ENCODE measurements at places on chromosomes 7 and 10.

DNA sequence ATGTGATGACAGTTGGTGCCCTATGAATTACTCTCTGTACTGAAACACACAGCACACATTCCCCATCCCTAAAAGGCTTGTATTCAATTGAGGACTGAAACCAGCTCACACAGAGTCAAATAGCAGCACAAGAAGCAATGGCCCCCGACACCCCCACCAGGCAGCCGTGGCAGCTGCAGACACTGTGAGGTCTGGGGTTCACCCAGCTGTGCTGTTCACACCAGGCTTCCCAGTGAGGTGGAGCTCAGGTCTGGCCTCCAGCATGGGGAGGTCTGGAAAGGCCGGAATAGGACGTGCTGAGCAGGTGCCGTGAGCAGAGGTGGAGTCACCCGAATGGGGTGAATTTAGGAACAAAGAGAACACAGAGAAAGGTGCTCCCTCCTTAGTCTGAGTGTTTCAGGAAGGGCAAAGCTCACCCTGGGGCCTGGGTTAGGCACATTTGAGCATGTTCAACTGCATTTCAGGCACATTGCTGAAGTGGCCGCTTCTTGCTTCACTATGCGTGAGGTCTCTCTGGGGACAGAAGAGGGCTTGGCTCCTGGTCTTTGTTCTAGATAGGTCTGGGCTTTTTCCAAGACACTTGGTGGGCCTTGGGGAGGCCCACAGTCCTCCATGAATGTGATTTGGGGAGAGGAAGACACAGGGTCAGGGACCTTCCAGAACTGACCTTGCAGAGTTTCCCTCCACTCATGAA, 41.1 kb downstream of the C10orf120 start:
- DNase-seq: no peak

- DNase-seq: no peak
These were observed 64.9 kb upstream of the GNA12 start for GRCh38 chr7:2909043-2909442.

GRCh38 chr7:91408388-91409154, 144.3 kb downstream of the FZD1 start:
- no peak for DNase-seq

DNA sequence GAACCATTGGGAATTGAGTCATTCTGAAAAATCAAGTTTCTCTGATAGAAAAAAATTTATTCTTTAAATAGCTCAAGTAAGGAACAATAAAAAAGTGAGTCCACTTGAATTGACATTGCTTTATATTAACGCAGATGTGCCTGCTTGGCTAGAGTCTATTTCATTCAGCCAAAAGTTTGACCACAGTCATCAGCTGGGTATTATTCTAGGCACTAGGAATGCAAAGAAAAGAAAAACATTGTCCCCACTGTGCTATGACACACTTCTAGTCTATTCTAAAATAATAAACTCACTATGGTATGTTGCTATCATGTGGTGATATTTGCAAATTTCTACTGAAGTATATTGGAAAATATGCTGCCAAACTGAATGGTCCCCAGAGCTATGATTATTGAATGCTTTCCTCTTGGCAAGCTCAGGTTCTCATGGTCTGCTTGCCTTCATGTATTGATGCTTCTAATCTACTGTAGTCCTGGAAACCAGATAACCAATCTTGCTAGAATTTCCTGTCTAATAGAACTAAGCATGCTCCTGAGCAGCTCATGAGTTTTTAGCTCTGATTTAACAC, 8.3 kb downstream of the SFRP4 start:
- DNase-seq: no peak

- no peak for DNase-seq
These were observed 17.5 kb downstream of the RCC1L start for GRCh38 chr7:75055830-75056772.

GRCh38 chr7:153385502-153385901, 626.0 kb downstream of the ACTR3B start:
- no peak for DNase-seq

DNA sequence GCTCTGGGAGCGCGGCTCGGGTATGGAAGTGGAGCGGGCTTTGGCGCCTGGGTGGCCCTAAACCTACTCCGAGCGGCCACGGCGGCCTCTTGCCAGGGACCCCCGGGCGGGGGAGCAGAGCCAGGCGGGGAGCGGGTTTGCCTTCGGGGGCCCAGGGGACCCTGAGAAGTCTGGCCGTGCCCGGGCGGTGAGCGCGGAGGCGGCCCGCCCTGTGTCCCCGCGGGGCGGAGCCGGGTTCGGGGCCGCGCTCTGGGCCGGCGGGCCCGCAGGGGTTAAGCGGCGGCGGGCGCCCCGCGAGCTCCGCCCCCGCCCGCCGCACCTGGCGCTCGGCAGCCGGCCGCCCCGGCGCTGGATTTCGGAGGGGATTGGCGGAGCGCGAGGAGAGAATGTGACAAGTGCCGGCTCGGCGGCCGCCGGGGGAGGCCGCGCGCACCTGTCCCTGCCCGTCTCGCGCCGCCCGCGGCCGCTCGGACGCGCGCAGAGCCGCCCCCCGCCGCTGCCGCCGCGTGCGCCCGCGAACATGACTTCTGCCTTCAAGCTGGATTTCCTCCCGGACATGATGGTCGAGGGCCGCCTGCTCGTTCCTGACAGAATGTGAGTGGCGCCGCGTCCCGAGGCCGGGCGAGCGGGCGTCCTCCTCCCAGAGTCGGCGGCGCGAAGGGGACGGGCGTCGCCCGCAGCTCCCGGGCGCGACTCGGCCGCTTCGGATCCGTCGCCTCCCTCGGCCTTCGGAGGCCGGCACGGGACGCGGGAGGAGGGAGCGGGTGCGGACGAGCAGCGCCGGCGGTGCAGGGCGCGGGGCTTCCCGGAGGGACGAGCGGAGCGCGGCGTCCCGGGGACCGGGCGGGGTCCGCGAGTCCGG, at the start of gene CELF2:
TSS of gene CELF2 (plus strand) at position 303 of the 862 bp plus-strand sequence. CDS start at position 521, 218 bp downstream.
- peak; percentile 30 for DNase-seq

- no peak for DNase-seq
These were observed 120.3 kb downstream of the PTEN start for GRCh38 chr10:87983716-87984115.

DNA sequence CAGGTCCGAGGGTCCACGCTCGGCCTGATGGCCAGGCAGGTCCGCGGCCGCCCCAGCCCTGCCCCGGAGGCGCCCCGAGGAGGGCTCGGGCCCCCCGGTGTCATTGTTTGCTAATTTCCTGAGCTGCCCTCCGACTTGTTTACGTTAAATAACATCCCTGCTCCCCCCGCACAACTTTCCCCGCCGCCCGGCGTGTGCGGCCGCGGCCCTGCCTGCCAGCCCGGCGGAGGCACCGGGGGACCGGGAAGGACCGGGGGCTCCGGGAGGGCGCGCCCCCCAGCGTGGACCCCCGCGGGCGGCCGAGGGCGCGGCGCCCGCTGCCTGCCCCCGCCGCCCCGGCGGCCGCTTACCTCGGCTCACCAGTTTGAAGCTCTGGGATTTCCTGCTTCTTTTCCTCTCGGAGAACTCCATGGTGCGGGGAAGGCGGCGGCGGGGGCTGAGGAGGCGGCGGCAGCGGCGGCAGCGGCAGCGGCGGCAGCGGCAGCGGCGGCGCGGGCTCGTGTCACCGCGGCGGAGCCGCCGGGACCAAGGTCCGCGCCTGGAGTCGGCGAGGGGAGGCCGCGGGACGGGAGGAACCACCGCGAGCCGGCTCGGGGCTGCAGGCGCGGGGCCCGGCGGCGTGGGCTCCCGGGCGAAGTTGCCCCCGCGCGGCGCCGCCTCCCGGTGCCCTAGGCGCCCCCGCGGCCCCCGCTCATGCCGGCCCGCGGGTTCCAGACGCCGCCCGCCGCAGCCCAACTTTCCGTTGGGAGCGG, 515 bp downstream of the BEND7 start:
- DNase-seq: no peak

- no peak for DNase-seq
These were observed 365.8 kb downstream of the BBS9 start for GRCh38 chr7:33495207-33495606.

GRCh38 chr7:51591223-51591622, 274.6 kb upstream of the COBL start:
- DNase-seq: no peak

- DNase-seq: no peak
These were observed 4.0 kb downstream of the INPP5A start for GRCh38 chr10:132541601-132542011.

- no peak for DNase-seq
These were observed 24.5 kb downstream of the BLVRA start for GRCh38 chr7:43782768-43783555.

DNA sequence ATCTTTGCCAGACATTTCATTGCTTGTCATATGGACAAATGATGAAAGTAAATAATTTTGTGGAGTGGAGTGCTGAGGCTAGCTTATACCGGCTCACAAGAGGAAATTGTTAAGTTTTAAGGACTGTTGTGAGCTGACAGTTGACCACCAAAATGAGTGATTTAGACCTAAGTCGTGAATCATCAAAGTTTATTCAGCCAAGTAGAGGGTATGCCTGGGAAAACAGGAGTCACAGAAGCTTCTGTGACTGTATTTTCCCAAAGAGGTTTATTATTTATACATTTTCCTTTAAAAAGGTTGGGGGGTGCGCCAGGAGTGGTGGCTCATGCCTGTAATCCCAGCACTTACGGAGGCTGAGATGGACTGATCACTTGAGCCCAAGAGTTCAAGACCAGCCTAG, 21.8 kb downstream of the MRPS24 start:
- no peak for DNase-seq

- DNase-seq: no peak
These were observed 11.9 kb upstream of the LMOD2 start for GRCh38 chr7:123643495-123644441.

- DNase-seq: no peak
These were observed 130.6 kb downstream of the CAMK1D start for GRCh38 chr10:12479924-12480323.

GRCh38 chr10:31320550-31321211, 1.7 kb downstream of the ZEB1 start:
- DNase-seq: no peak

GRCh38 chr10:132036887-132037675, 28.7 kb upstream of the JAKMIP3 start:
- no peak for DNase-seq

GRCh38 chr10:48231699-48232315, 42.7 kb downstream of the FRMPD2 start:
- no peak for DNase-seq

DNA sequence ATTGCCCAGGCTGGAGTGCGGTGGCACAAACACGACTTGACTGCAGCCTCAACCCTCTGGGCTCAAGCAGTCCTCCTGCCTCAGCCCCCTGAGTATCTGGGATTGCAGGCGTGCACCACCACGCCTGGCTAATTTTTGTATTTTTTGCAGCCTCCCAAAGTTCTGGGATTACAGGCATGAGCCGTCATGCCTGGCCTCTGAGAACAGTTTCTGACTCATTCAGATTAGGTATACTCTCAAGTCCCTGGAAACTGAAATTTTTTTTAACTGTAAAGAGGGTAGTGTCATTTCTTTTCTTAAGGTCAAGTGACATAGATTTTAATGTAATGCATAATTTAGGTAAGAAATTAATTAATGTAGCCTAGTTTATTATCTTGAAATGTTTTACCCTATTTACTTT, 104.7 kb downstream of the SEPTIN7 start:
- no peak for DNase-seq

GRCh38 chr10:90319188-90319914, 538.5 kb downstream of the HTR7 start:
- DNase-seq: peak; percentile 0
